ENCODE measurements at places on chromosomes 2 and 18.

- no peak for DNase-seq
These were observed 414.2 kb downstream of the NBAS start for GRCh38 chr2:15146960-15147359.

- no peak for DNase-seq
These were observed 640 bp upstream of the SPR start for GRCh38 chr2:72886505-72887031.

DNA sequence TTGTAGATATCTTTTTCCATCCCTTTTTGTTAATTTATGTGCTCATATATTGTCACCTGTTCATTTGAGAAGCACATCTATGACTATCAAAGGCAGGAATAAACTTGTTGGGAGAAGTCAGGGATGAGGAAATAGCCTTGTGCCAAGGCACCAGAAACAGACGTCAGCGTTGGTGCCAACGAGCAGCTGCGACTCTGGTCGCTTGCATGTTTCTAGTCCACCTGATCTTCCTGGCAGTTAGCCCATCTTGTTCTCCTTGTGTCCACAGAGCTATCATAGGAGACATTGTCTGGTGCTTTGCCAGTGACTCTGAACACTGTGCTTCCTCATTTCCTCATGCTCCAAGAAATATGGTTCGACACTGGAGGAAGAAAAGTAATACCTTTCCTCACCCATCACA, 374.4 kb downstream of the PTPRM start:
- DNase-seq: no peak

GRCh38 chr2:224444783-224445182, 42.9 kb upstream of the FAM124B start:
- DNase-seq: no peak

GRCh38 chr2:36357847-36358659, 2.5 kb downstream of the CRIM1 start:
- DNase-seq: no peak

DNA sequence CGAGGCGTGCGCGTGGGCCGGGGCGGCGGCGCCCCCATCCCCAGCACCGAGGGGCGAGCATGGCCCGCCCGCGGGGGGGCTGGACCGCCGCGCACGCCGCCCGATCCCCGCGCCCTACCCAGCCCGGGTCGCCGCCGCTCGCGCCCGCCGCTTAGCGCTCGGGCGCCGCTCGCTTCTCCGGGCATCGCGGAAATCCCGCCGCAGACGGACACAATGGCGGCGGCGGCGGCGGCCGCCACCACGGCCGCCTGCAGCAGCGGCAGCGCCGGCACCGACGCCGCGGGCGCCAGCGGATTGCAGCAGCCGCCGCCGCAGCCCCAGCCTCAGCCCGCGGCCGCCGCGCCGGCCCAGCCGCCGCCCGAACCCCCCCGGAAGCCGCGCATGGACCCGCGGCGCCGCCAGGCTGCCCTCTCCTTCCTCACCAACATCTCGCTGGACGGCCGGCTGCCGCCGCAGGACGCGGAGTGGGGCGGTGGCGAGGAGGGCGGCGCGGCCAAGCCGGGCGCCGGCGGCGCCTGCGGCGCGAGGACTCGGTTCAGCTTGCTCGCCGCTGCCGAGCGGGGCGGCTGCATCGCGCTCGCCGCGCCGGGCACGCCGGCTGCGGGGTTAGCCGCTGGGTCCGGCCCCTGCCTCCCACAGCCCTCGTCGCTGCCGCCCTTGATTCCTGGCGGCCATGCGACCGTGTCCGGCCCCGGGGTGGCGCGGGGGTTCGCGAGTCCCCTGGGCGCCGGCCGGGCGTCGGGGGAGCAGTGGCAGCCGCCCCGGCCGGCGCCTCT, 453 bp downstream of the CABLES1 start:
- no peak for DNase-seq

DNA sequence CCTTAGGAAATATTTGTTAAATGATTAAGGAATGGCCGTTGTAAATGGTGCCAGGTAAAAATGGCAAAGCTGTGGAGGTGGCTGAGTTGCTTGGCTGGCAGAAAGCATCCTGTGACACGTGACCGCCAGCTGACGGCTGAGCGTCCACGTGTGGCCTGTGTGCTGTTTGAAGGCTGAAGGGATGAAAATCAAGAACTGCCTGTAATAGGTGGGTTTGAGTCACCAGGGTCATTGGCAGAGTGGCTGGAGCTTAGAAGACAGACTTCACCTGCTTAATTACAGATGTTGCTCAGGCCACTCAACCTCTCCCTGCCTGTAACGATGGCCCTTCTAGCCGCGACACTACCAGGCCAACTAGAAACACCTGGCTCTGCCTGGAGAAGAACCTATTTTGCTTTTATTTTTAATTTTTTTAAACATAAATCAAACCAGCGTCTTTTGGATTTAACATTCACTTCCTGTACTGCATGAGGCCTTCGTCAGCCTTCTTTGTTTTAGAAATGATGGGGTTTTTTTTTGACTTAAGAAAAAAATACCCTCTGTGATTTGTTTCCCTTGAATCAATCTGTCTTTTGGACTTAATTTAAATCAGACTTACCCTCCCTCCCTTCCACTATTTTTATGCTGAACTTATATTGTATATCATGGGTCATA, 206.5 kb downstream of the PRKCE start:
- DNase-seq: no peak

DNA sequence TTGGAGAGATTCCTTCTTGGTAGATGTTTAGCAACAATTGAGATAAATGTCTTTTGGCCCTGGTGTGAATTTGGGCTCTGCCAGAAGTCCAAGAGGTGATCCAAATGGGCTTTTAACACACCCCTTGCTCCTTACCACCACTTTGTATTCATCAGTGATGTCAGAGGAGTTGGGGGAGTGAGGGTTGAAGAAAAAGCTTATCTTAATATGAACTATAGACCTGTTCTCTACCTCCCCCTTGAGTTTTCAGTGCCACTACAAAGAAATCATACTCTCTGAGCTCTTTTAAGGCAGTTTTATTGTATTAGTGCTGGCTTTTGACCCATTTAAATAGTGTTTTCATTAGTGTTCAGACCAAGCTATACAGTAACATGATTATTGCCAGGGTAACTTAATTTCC, 229.1 kb downstream of the PHLPP1 start:
- DNase-seq: no peak

- DNase-seq: no peak
These were observed 11.3 kb downstream of the MC5R start for GRCh38 chr18:13835202-13835601.

GRCh38 chr2:132568656-132569055, 101.3 kb downstream of the LYPD1 start:
- DNase-seq: no peak

DNA sequence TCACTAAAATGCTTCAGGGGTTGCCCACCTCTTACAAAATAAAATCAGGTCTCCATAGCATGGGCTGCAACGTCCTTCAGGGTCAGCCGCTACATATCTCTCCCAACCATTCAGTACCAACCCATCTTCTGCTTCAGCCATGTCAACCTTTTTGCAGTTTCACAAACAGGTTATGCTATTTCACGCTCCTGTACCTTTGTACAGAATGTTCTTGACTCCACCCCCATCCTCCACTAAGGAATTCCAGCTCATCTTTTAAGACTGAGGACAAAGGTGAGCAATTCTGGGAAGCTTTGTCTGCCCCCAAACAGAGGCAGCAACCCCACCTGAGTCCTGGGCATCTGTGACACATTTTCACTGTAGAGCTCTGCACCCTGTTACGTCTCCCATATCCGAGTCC, 8.8 kb upstream of the EVA1A start:
- no peak for DNase-seq

DNA sequence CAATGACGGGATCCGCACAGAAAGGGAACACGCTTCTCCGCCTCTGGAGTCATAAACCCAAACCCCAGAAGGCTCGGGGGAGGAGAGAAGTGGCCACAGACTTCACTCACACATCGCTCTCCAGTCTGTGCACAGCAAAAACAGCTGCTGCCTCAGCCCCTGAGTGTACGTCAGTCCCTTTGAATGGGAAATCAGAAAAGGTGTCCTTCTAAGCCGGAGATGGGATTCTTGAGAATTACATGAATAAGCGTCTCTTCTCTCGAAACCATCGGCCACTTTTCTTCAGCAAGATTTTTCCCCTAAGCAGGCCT, 78.3 kb downstream of the PDCL3 start:
- no peak for DNase-seq

GRCh38 chr2:48471048-48471474, 58.9 kb upstream of the STON1 start:
- no peak for DNase-seq

GRCh38 chr18:60064271-60064670, 164.5 kb downstream of the PMAIP1 start:
- DNase-seq: no peak

DNA sequence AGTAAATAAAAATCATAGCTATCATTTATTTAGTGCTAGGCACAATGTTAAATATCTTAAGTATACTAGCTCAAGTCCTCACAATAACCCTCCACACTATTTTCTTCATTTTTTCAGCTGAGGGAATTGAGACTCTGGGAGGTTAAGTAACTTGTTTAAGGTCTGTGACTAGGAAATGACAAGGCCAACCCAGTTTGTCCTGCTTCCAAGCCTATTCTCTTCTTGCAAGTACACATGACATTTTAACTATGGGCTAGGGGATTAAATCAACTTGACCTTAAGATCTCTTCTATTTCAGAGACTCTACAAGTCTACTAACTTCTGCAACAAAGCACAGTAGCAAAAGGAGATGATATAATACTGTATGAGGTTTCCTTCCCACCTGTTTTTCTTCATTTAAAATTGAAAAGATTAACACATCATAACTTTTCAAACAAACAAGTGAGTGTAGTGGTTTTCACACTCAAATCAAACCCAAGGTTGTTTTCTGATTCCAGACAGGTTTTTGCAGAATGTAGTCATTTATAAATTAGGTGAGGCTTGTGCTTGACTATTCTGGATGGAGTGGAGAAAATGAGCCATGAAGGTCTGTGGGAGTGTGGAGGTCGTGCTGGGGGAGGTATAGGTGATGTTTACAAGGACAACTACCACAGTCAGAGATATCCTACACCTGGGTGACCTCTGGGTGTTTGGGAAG, 57.0 kb downstream of the CD28 start:
- no peak for DNase-seq

DNA sequence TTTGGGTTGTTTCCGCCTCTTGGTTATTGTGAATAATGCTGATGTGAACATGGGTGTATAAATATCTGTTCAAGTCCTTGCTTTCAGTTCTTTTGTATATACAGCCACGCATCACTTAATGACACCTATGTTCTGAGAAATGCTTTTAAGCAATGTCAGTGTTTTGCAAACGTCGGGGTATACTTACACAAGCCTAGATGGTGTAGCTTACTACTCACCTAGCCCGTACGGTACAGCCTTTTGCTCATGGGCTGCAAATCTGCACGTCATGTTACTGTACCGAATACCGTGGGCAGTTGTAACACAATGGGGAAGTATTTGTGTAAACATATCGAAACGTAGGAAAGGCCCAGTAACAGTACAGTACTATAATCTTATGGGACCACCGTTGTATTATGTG, 12.4 kb downstream of the RALB start:
- DNase-seq: no peak

- DNase-seq: no peak
These were observed 45.1 kb upstream of the RBMS1 start for GRCh38 chr2:160538559-160539355.

GRCh38 chr2:27029051-27029450, 3.7 kb upstream of the TMEM214 start:
- DNase-seq: no peak

GRCh38 chr18:31573051-31573450, 18.6 kb upstream of the TTR start:
- no peak for DNase-seq

DNA sequence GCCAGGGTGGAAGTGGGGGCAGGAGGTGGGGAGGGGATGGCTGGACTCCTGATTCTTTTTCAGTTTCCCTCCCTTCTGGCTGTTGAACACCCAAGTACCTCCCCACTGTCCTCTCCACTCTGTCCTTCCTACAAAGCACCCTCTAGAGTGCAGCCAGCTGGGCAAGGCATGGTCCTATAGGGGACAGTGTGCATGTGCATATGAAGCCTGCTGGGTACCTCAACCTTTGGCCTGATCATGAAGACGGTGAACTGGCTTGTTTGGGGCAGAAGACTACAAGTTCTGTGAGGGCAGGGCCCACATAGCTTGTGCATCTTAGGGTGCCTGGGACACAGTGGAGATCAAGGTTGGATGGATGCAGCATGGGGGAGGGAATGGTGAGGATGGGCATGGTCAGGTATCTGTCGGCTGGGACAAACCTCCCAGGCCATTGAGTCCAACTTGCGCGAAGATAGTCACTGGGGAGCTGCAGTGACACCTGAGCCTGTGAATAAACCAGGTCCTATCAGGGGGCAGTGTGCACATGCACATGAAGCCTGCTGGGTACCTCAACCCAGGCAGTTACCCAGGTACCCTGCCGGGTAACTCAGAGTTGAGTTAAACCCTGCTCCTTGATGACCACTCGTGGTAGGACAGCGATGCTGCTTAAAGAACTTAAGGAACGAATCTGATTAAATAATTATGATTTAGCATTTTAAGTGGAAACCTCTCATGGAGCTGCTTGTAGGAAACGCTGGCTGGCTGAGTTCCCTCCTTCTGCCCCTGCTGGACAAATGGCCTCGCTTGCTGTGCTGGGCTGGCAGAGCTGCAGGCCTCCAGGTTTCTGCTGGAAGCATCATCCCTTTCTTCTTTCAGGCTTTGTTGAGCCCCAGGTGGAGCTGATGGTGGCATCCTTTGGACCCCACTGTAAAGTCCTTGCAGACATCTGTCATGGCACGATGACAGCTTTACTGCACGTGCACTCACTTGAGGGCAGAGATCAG, 84.0 kb downstream of the POLR1A start:
- DNase-seq: no peak

GRCh38 chr2:139259422-139260051, 479.3 kb upstream of the NXPH2 start:
- DNase-seq: no peak

GRCh38 chr2:127313406-127313805, 19.5 kb upstream of the ERCC3 start:
- DNase-seq: no peak

DNA sequence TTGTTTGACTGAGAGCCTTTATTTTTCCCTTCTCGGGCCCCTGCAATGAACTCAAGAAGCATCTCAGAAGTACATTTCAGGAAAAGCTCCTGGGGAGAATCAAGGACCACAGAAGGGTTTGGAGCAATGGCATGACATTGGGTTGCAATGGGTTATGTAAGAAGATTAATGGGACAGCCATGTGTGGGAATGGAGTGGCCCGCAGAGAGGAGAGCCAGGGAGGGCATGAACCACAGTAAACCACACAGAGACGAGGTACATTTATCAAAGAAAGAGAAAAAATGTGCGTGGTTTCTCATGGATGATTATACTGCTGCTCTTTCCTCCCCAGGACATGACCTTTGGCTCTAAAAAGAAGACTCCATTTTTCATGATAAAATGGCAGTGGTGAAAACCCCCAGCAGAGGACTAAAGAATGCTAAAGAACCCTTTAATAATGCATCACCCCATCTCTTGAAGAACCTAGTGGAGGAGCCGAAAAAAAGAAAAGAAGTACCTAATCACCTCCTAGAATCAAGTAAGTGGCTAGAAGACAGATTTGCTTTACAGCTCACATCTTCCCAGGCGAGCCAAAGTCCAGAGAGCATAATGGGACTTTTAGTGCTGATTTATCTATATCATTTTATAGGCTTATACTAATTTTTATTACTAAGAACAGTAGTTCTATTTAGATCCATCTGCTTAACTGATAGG, 1.7 kb downstream of the CFAP221 start:
- no peak for DNase-seq

GRCh38 chr18:75248426-75249174, 38.0 kb downstream of the TSHZ1 start:
- DNase-seq: no peak

GRCh38 chr18:12741351-12741750, 38.5 kb downstream of the PSMG2 start:
- DNase-seq: no peak

- DNase-seq: no peak
These were observed 62.9 kb downstream of the RPL31 start for GRCh38 chr2:101064868-101065549.

- DNase-seq: no peak
These were observed 44.2 kb downstream of the GPR39 start for GRCh38 chr2:132460781-132461180.
